Activated T-helper 17 cell treated with anti-CD3 and anti-CD28 coated beads, Interleukin-2, amount 50 U/mL, for 72 hours (primary cell): ENCODE measurements at places on chromosomes 11 and 22.

GRCh38 chr22:33851240-33851639, 69.0 kb downstream of the LARGE1 start:
- H3K4me1 ChIP-seq = peaks cover 18% of the 10 kb centered on the region
- no peak for ATAC-seq
- H3K27me3 ChIP-seq = no peaks in the 10 kb centered on the region
- H3K27ac ChIP-seq = no peak overlapping the region

GRCh38 chr22:49212466-49212865, 615.2 kb downstream of the BRD1 start:
- no peak overlapping the region for H3K27ac ChIP-seq
- H3K36me3 ChIP-seq = no peaks in the 10 kb centered on the region
- no peak overlapping the region for H3K4me3 ChIP-seq
- no peaks in the 10 kb centered on the region for H3K4me1 ChIP-seq
- ATAC-seq = no peak
- H3K27me3 ChIP-seq = peaks cover 25% of the 10 kb centered on the region

GRCh38 chr11:94297985-94298576, 6.3 kb upstream of the IZUMO1R start:
- H3K36me3 ChIP-seq = no peaks in the 10 kb centered on the region
- H3K4me1 ChIP-seq = no peaks in the 10 kb centered on the region
- peaks cover 22% of the 10 kb centered on the region for H3K27me3 ChIP-seq
- H3K27ac ChIP-seq = no peak overlapping the region
- no peak for ATAC-seq

- H3K36me3 ChIP-seq = no peaks in the 10 kb centered on the region
- peaks cover 18% of the 10 kb centered on the region for H3K27me3 ChIP-seq
- ATAC-seq = no peak
- no peak overlapping the region for H3K27ac ChIP-seq
- H3K4me1 ChIP-seq = no peaks in the 10 kb centered on the region
- H3K4me3 ChIP-seq = no peak overlapping the region
These were observed 14.3 kb upstream of the MUC2 start for GRCh38 chr11:1060410-1060809.

GRCh38 chr11:83480251-83480650, 194.1 kb upstream of the CCDC90B start:
- H3K4me1 ChIP-seq = no peaks in the 10 kb centered on the region
- H3K27ac ChIP-seq = no peak overlapping the region
- ATAC-seq = no peak
- no peaks in the 10 kb centered on the region for H3K36me3 ChIP-seq

DNA sequence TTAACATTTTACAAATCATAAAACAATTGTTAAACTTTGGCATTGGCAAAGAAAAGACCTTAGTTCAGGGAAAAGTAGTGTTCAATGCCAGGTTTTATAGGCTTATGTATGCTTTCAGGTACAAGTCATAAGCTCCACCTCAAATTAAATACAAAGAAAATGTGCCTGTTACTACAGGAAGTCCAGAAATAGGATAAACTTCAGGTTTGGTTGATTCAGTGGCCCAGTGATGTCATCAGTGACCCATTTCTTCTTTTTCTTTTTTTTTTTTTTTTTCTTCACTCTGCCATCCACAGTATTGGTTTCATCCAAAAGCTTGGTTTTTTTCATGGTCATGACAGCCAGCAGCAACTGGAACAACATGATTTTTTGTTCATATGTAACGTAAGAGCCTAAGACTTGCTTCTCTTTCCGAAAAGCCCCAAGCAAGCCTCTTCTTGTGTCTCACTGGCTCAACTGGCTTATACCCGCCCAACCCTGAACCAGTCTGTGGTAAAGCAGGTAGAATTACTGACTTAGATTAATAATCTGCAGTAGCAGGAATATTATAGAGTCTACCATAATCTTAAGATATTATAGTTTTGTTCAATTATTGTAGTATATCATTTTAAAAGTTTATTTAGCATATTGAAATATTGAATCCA, 46.2 kb downstream of the TTC17 start:
- peaks cover 100% of the 10 kb centered on the region for H3K36me3 ChIP-seq
- H3K27ac ChIP-seq = no peak overlapping the region
- peak; percentile 62 for ATAC-seq
- no peaks in the 10 kb centered on the region for H3K27me3 ChIP-seq
- H3K4me3 ChIP-seq = no peak overlapping the region
- H3K4me1 ChIP-seq = peaks cover 6% of the 10 kb centered on the region

GRCh38 chr22:45162531-45162930, 1.2 kb upstream of the NUP50 start:
- H3K4me1 ChIP-seq = peaks cover 11% of the 10 kb centered on the region
- H3K27ac ChIP-seq = peak overlapping the region; percentile 93
- H3K27me3 ChIP-seq = no peaks in the 10 kb centered on the region
- H3K4me3 ChIP-seq = peak overlapping the region; percentile 99
- no peak for ATAC-seq

GRCh38 chr11:81895258-81895657, 838.4 kb downstream of the FAM181B start:
- no peak for ATAC-seq
- no peaks in the 10 kb centered on the region for H3K36me3 ChIP-seq
- no peak overlapping the region for H3K27ac ChIP-seq
- no peak overlapping the region for H3K4me3 ChIP-seq

DNA sequence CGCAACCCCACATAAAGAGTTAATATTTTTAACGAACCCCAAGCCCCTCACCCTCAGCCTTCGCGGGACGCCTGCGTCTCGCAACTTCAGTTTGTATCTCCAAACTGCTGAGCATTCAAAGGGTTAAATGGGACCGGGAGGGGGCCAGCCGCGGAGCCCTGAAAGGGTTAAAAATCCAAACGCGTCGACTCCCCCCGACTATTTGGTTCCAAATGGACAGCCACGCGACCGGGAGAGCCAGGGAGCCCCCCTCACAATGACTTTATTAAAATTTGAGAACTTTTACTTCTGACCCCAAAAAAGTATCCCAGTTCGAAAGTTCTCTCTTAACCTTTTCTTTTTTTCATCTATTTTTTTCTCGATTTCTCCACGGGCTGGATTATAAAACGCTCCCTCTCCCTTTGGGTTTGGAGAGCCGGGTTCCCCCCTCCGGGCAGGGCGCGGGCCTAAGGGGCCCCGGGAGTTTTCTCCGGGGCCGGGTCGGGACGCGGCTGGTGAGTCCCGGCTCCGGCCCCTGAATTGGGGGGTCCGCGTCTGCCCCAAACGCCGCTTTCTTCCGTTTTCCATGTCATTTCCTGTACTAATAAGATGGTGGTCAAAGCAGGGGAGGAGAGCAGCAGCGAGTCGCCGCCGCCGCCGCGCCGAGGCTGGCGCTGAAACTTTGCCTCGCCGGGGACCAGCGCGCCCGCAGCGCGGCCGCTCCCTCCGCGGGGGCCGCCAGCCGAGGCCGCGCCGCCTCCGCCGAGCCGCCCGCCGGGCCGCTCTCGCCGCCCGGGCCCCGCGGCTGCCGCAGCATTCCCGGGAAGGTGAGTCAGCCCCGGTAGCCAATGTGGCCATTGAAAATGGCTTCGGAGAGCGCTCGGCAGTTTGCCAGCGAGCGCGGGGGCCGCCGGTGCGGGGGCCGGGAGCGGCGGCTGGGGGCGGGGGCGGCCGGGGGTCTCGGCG, at the start of gene PRDM11:
PRDM11 (plus strand) TSS at position 568 of the 945 bp plus-strand sequence. CDS start 35,128 bp downstream, outside the sequence.
- peak within 1 kb of the TSS; percentile 77 for H3K4me3 ChIP-seq
- no peaks in the 10 kb centered on the region for H3K36me3 ChIP-seq
- H3K4me1 ChIP-seq = peaks cover 3% of the 10 kb centered on the region
- H3K27me3 ChIP-seq = no peaks in the 10 kb centered on the region

DNA sequence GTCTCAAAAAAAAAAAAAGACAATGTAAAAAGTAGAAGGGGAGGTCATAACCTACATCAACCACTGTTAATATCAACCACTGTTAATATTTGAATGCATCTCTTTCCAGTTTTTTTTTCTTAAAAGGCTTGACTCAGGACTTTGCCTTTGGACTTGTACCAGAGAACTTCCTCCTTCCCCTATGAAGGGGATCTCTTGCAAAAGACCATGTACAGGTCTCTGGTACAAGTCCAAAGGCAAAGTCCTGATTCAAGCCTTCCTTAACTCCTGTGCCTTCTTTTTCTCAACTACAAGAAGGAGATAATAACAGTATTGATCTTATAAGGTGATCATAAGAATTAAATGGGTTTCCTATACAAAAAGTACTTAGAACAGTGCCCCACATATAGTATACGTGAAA, 563.5 kb downstream of the BUD13 start:
- no peaks in the 10 kb centered on the region for H3K4me1 ChIP-seq
- no peak overlapping the region for H3K27ac ChIP-seq
- H3K36me3 ChIP-seq = no peaks in the 10 kb centered on the region
- no peak for ATAC-seq

DNA sequence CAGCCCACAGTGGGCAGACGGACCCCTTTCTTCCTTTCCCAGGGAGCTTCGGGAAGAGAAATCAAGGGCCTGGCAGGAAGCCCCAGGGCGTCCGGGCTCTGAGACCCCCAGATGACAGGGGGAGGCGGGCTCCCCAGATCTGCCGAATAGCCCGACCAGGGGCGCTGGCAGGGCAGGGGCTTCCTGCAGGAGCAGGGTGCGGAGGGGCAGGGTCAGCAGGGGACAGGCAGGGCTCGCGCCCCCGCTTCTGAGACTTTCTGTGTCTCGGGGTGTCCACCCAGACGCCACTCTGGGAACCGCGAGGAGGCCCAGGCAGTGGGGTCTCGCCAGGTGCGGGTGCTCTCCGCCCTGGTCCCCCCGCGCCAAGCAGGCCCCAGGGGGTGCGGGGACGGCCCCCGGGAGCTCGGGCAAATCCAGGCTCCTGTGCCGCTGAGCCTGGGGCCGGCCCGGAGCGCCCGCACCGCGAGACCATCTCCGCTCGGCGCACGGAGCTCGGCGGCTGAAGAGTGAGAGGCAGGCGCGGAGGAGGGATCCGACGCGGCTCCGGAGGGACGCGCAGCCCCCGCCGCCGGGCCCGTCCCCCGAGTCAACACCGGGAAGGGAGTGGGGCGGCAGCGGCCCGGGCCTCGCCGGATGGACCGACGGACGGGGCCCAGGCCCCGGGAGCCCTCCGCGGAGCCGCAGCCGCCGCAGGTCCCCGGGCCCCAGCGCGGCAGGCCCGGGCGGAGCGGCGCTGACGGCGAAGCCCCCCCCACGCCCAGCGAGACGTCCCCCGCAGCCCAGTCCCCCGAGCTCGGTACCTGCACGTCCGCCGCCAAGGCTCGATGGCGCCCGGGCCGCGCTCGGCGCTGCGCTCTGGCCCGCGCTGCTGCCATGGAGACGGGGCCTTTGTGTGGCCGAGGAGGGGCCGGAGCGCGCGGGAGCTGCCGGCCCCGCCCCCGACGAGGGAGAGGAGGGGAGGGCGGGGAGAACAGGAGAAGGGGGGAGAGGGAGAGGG, at the start of gene PLXNB2:
PLXNB2 (minus strand) TSS at position 894 of the 997 bp plus-strand sequence. CDS start 17,062 bp downstream, outside the sequence.
- ATAC-seq = peak; percentile 68
- H3K36me3 ChIP-seq = no peaks in the 10 kb centered on the region
- H3K4me1 ChIP-seq = peaks cover 5% of the 10 kb centered on the region
- H3K27ac ChIP-seq = no peak within 1 kb of the TSS

DNA sequence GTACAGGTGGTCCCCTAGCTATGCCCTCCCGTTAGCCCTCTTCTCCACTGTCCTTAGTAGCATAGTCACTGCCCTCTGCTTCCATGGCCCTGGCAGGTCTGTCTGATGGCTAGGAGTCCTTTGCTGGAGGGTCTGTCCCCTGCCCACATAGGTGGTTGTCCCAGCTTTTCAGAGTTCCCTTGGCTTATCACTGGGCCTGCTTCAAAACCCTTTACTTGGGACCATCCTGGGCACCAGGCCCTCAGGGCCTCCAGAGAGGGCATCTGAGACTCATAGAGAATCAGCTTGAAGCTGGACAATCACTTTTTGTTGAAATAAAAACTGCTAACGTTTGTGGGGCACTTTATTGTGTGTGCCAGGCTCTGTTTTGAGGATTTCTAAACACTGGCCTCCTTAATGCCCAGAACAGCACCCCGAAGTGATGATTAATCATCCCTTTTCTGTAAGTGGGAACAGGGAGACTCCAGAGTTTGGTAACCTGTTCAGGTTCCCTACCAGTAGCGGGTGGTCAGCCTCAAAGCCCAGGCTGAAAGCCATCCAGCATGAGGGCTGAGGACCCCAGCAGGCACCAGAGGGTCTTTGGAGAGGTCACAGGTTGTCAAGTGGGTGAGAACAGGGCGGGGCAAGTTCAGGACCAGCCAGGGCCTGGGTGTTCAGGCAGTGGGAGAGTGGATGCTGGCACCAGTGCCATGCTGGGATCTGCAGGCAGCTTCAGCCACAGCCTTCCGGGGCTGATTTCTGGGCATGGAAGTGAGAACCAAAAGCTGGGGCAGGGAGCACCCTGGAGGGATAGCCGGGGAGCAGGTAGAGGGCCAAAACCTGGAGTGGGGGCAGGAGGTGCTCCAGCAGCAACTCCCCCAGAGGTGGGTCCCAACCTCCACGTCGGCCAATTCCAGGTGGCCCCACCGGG, 495 bp upstream of the KCNK4 start:
- peak overlapping the region; percentile 60 for H3K4me3 ChIP-seq
- peaks cover 16% of the 10 kb centered on the region for H3K27me3 ChIP-seq
- ATAC-seq = no peak
- peaks cover 5% of the 10 kb centered on the region for H3K4me1 ChIP-seq

GRCh38 chr11:70490208-70490607, 91.9 kb downstream of the CTTN start:
- H3K27me3 ChIP-seq = peaks cover 3% of the 10 kb centered on the region
- no peak overlapping the region for H3K27ac ChIP-seq
- peak; percentile 57 for ATAC-seq
- H3K4me3 ChIP-seq = no peak overlapping the region
- H3K4me1 ChIP-seq = no peaks in the 10 kb centered on the region
- no peaks in the 10 kb centered on the region for H3K36me3 ChIP-seq

- no peak overlapping the region for H3K27ac ChIP-seq
- H3K27me3 ChIP-seq = peaks cover 13% of the 10 kb centered on the region
- no peak for ATAC-seq
- H3K36me3 ChIP-seq = no peaks in the 10 kb centered on the region
- no peaks in the 10 kb centered on the region for H3K4me1 ChIP-seq
These were observed 59.0 kb upstream of the TBCEL start for GRCh38 chr11:120964857-120965256.
